Fibroblast of skin of abdomen (primary cell): ENCODE measurements at places on chromosomes 4 and X.

GRCh38 chr4:7897811-7898210 lies 41.9 kb downstream of the AFAP1 start:
- DNase-seq, result no peak

DNA sequence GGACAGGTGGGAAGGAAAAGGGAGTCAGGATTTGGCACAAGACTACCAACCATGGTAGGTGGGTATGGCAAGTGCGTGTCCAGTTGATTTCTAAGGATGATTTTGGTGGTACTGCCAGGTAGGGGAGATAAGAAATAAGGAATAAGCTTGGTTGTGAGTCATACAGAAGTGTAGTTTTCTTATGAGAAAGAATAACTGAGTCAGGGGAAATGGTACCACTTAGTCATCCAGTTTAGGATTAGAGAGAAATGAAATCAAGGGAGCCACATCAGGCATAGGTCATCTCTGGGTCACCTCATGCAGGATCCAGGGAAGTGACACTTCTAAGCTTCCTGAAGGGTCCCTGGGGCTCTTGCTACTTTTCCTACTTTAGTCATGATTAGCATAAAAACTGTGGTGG lies 107.1 kb upstream of the C1GALT1C1 start:
- peak; percentile 5 for DNase-seq

DNA sequence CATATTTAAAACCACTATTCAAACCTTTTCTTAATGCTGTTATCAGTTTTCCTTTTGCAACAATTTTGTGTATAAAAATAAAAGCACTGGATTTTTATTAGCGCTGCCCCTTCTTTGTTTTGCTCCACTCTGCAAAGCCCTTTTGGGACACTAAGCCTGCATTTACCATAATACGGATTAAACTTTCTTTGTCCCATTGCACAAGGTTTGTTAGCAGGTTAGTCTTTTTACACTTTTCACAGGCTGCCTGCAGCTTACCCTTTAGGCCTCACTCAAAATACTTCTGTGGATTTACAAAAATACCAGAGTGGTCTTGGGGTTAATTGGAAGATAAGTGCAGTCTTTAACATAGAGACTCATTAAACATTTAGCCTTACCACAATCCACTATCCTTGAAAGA lies 35.7 kb upstream of the MAB21L2 start:
- DNase-seq, result no peak

DNA sequence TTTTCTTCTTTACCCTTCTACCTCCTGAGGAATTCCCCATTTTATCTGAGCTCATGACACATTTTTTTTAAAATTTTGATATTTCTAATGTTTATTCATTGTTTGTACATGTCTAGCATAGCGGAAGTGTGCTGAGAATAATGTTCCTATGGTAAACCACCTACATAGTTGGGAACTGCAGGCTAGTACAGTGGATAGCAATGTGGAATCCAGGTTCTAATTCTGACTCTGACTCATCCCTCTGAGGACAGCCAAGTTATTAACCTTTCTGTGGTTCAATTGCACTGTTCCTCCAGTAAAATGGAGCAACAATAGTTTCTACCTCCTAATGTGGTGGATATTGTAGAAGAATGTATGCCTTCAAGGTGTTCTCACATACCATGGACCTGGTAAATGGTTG lies 20.6 kb upstream of the APELA start:
- no peak for DNase-seq

DNA sequence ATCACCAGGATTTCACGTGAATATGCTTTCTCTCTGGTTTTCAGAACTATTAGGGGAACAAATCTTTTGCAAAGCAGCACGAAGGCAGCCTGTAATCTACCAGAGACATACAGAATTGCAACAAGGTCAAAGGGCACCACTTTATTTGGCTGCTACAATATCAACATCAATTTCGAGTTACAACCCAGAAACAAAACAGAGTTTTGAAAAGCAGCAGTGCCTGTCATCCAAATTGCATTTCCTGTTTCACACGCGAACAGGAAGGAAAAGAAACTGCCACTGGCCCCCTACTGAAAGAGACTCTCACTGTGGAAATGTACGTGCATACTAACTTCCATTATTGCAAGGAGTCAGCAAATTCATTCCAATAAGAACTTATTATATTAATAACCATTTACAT lies 17.1 kb upstream of the C1QTNF7 start:
- no peak for DNase-seq

- DNase-seq, result no peak
These were observed 7.5 kb upstream of the FGA start for GRCh38 chr4:154597798-154598774.

GRCh38 chr4:81965911-81966310 lies 407.9 kb downstream of the HNRNPD start:
- DNase-seq, result no peak

- no peak for DNase-seq
These were observed 74.2 kb downstream of the PRKX start for GRCh38 chrX:3639236-3639635.

- DNase-seq, result no peak
These were observed 210.8 kb downstream of the SLC4A4 start for GRCh38 chr4:71549516-71550160.

- DNase-seq, result peak; percentile 53
These were observed 269.9 kb downstream of the OPHN1 start for GRCh38 chrX:68163441-68163840.

DNA sequence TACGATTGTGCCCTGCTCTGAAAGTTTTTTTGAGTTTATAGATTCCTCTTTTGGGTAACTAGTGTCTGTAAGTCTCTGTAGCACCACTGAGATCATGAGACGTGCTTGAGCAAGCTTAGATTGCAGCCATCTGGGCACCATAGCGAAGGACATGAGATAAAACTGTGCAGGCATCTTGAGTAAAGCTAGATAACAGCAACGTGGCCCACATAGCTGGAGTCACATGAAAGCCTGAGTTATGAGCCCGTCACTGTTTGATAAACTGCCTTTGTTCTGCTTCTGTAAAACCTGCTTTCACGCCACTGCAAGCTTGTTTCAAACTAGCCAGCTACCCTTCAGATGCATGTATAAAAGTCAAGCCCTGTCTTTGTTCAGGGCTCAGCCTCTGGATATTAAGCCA lies 359.1 kb upstream of the CXorf51A start:
- DNase-seq, result no peak

- DNase-seq, result no peak
These were observed 291.7 kb downstream of the EVC2 start for GRCh38 chr4:5416637-5417036.

DNA sequence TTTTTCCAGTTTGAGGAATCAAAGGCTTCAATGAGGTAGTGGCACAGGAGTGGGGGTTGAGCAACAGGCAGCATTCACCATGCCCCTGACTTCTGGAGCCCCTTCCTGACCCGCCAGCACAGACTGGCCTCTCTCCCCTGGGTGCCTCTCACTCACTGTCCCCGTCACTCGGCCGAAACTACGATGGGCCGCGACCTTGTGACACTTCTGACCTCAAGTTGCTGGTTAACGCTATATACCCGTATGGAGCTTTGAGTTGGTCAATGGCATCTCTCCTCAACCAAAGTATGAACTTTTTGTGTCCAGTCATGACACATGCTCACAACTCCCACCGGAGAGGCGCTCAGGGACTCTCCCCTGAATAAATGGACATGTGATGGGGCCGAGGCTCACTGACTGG lies 72.1 kb downstream of the IRF2 start:
- no peak for DNase-seq

DNA sequence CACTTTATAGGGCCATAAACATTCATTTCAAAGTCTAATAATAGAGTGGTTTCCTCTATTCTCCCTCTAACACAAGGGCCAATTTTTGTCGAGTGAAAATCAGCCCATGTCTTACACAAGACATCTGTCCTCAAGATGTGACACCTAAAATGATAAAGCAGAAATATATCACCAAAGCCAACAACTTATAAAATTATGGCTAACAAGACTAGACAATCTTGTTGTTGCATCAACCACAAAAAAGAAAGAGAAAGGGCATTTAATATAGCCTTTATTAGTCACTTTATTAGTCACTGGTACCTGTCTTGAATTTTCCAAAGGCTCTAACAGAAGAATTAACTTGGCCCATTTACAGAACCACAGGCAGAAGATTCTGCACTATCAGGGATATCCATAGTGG lies 161.6 kb downstream of the SMIM20 start:
- DNase-seq, result peak; percentile 15

- no peak for DNase-seq
These were observed 13.2 kb downstream of the HAND2 start for GRCh38 chr4:173516621-173517524.

DNA sequence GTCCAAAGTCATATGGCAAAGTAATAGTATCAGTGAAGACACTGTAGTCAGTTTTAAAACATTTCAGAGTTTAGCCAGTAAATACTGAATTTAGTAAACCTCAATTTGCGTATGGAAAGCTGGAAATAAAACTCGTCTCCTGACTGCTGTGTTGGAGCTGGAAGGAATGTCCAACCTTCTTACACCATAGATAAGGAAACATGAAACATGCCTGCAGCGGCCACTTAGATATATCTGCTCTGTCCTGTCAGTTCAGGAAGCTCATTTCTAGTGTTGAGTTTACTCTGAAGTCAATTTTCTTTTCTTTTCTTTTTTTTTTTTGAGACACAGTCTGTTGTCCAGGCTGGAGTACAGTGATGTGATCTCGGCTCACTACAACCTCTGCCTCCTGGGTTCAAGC lies 21.2 kb downstream of the ARHGAP10 start:
- DNase-seq, result no peak

GRCh38 chr4:63717384-63717783 lies 691.9 kb downstream of the TECRL start:
- no peak for DNase-seq

- peak; percentile 69 for DNase-seq
These were observed 47.9 kb downstream of the TET2 start for GRCh38 chr4:105194328-105195231.

- DNase-seq, result no peak
These were observed 13.4 kb downstream of the P2RY10 start for GRCh38 chrX:78958419-78959116.

- DNase-seq, result peak; percentile 44
These were observed 4.8 kb downstream of the SLC49A3 start for GRCh38 chr4:683982-684622.

- no peak for DNase-seq
These were observed 13.3 kb downstream of the CXCL2 start for GRCh38 chr4:74085669-74086068.

DNA sequence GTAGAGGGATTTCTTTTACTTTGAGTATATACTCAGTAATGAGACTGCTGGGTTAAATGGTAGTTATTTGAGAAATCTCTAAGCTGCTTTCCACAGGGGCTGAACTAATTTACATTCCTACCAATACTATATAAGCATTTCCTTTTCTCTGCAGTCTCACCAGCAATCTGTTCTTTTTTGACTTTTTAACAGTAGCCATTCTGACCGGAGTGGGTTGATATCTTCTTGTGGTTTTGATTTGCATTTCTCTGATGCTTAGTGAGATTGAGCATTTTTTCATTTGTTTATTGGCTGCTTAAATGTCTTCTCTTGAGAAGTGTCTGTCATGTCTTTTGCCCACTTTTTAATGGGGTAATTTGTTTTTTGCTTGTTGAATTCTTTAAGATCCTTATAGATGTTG lies 43.3 kb downstream of the SPCS3 start:
- DNase-seq, result no peak

DNA sequence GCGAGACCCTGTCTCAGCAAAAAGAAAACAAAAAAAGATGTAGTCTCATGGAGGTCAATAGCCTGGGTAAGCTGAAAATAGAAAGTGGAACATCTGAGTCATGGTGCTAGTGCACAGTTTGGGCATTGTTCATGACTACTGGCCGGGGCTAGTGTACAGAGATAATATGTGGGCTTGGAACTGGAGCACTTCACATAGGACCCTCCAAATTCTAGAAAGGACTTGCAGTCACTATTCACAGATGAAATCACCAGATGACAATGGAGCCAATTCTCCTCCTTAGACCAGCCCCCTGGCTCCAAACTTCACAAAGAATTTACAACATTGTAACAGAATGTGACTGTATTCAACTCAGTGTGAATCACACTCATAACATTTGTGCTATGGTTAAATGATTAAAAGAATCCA lies 367.8 kb upstream of the SLC7A11 start:
- DNase-seq, result peak; percentile 79

GRCh38 chr4:145643295-145643694 lies 24.1 kb downstream of the MMAA start:
- DNase-seq, result no peak

DNA sequence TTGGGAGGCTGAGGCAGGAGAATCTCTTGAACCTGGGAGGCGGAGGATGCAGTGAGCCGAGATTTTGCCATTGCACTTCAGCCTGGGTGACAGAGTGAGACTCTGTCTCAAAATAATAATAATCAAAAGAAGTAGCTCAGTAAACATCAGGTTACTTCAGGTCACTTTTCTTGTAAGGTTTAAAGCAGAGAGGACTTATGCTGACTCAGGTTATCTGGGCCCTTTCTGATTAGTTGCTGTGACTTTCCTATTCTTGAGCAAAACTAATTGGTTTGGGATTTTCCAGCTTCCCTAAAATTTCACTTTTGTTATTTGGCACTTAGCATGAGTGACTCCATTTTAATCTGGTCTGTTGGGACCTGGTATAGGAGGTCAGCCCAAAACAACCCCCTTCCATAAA lies 812.9 kb downstream of the NLGN4X start:
- DNase-seq, result no peak
